ENCODE measurements at places on chromosomes 4 and X.

DNA sequence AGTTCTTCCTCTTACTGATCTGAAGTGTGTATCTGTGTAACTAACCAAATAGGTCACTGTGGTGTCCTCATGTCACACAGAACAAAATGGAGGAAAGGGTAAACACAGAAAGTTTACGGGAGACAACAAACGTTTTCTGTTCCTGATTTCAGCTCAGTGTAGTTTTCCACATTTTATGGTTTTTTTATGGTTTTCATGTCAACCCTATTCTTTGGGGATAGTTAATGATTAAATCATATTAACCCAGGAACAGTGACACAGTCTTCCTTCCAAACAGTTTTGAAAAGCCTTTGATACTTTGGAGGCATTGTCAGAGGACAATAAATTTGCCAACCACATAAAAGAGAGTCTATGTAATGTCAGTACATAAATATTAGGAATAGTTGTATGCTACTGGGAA, 4.2 kb downstream of the LNX1 start:
- no peak for DNase-seq

GRCh38 chr4:40486534-40486933, 143.1 kb downstream of the RBM47 start:
- peak; percentile 17 for DNase-seq

- no peak for DNase-seq
These were observed 1.0 kb upstream of the TBC1D9 start for GRCh38 chr4:140757232-140757630.

- DNase-seq = no peak
These were observed 66.7 kb upstream of the VCX2 start for GRCh38 chrX:8237718-8238117.

DNA sequence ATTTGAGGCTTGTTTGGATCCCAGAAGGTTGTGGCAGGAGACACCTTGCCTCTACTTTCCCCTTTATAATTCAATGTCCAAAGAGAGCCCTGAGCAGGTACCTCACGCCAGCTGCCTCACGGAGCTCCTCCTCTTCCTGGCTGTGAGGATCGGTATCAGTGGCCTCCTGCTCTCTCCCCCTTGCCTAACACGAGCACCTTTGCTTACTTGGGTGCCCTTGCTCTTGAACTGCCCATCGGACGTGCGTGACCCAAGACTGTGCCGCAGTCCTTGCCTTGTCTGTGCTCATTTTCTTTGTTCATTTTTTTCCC, 27.8 kb upstream of the MSANTD1 start:
- DNase-seq = no peak

DNA sequence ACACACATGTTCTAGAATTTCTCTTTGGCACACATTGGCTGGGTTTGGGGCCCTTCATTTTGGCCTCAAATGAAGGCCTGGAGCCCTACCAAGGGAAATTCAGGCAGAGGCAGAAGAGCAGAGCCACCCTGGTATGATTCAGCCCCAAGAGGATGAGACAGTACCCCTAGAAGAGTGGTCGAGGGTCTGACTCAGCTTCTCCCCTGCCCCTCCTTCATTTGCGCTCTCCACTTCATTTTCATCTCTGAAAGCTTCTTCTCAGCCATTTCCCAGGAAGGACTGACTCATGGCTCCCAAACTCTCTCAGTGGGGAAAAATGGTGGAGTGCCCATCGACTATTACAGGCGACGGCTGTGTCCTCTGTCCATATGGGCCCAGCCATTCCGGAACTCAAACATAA, 43.5 kb downstream of the MAMLD1 start:
- no peak for DNase-seq

GRCh38 chr4:45368832-45369231, 642.5 kb upstream of the GNPDA2 start:
- no peak for DNase-seq

GRCh38 chrX:134551376-134552048, 91.5 kb downstream of the HPRT1 start:
- no peak for DNase-seq

DNA sequence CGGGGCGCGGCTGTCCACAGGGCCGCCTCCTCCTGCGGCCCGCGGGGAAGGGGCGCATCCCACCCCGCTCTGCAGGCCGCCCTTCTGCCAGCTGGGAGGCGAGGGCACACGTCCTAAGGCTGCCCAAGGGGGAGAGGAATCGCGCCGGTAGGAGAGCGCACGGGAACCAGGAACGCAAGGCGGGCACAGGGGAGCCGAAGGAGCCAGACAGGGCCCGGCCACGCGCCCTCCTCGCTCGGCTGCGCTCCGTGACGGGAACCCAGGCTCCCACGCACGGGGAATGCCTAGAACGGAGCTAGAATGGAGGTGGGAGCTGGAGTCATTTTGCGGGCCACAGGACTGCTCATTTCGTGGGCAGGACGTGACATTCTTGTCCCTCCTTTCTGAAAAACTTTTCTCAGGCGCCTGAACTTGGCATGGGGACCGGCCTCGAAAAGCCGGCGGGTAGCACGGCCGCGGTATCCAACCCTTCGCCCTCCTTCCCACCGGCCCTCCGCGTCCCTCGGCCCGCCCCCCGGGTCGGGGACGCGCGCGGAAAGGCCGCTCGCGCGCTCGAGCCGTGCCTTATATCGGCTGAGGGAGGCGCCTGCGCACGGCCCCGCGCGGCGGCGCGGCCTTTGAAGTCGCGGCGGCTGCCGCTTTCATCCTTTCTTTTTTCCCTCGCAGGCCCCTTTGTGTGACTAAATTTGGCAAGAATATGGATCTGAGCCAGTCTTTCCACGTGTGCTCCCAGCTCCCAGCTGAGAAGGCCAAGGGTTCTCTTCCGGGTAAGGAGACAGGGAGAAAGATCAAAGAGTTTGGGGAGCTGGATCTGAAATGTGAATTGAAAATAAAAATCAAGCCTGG, 4.2 kb upstream of the LEF1 start:
- no peak for DNase-seq

GRCh38 chrX:130916636-130917422, 13.8 kb upstream of the ENOX2 start:
- peak; percentile 18 for DNase-seq

DNA sequence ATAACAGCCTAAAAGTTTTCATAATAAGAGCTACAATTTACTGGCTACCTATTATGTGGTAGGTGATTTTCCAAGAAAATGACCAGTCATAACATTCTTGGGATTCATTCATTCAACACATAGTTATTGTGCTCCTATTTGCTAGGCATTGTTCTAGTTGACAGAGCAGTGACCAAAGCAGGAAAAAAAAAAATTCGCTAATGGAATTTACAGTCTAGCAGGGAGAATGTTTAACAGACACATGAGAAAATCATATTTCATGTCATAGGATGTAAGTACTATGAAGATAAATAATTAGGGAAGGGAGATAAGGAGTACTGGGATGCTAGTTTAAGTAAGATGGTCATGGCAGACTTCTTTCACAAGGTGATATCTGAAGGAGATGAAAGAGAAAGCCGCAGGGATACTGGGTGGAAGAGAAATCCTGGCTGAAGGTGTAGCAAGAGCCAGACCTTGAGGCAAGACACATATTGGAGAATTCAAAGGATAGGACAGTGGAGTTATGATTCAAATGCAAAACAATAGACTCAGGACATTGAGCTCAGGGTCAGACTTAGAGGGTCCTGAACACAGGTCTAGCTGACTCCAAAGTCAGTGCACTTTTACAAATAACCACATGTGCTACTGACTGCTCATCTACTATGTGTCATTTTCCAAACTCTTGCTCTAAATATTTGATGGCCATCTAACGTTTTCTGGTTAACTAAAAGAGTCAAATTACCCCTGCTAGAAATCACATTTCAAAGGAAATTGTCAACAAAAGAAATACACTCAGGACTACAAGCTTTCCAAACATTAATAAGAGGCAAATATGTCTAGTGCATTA, 20.4 kb downstream of the SPCS3 start:
- DNase-seq = no peak

DNA sequence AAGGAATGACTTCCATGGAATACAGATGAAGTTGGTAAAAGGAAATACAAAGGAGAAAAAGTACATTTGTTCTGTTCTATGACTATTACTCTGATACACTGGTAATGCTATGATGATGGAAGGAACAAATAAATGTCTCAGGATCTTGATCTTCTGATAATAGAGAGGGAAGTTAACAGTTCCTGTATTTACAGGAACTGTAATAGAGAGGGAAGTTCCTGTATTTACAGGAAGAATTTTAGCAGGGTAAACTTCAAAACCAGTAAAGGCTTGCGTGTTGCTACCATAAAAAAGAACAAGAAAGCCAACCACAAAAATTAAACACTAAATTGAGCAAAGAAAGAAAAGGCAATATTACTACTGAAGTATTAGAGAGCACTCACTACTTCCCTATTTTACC, 91.7 kb upstream of the HPGD start:
- no peak for DNase-seq

DNA sequence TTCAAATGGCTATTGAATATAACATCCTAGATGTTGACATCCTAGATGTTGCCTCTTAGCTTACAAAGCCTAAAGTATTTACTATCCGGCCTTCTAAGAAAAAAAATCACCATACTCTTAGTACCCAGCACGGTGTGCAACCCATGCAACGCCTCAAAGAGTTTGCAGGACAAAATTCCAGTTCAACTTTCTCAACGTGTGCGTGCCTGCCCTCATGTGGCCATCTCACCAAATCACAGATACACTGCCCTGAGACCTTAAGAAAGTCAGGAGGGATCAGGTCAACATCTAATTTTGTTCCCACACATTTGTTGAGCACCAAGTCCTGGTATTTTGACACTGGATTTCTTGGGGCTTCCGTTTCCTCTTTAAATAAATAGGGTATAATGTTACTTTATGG, 68.3 kb downstream of the CRMP1 start:
- no peak for DNase-seq

- no peak for DNase-seq
These were observed 23.3 kb downstream of the HAND2 start for GRCh38 chr4:173506597-173507211.

DNA sequence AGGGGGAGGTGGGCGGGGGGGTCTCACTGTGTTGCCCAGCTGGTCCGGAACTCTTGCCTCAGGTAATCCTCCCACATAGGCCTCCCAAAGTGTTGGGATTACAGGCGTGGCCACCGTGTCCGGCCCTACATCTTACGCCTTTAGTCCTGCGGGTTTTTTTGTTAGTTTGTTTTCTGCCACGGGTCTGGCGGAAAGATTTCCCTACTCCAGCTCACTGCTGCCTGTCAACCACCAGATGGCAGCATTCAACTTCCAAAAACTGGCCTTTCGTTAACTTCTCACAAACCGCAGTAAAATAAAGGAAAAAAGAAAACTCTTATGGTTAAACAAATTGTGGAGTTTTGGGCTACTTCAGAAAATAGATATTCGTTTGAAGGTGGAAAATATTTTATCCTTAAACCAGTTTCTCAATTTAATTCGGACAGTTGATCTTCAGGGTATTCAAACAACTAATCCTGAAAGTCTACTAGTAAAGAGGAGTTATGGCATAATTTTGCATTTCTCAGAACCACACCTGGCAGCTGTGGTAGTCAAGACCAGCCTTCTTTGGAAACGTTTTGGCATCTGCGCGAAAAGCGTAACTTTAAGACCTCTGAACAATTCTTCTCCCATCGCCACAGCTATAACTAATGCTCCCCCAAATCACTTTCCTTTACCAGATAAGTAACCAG, 41.1 kb downstream of the LUZP4 start:
- peak; percentile 46 for DNase-seq

DNA sequence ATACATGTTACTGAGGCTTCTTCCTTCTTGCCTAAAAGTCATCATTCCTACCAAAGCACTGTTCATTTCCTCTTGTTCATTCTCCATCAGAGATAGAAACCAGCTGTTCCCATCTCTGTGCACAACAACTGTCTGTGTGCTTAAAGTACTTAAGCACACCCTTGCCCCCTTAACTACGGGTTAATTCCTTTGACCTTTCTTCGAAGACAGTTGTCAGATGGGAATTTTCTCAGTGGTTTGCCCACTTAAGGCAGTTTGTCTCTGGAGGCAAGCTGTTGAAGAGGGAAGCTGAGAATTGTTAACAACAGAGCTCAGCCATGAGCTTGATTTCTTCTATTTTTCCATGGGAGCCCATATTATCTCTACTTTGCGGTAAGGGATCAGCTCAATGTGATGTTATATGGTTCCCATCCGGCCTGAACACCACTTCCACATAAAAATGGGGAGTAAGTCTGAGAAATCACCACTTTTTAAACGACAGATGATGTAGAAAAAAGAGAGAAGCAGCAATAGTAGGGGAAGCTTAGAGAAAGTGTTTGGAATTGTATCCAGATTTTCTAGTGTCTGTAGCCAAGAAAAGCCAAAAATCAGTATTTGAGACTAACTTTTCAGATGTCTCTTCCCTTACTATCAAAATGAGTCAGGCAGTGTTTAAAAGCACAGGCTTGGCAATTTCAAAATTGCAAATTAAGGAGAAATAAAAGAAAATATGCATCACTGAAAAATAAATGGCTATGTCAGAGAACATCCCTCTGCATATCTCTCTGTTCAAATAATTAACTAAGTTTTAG, 194.4 kb downstream of the SLIT2 start:
- DNase-seq = no peak

GRCh38 chr4:99317354-99317753, 3.8 kb downstream of the ADH1B start:
- DNase-seq = no peak
